Stimulated activated CD8-positive, alpha-beta memory T cell treated with anti-CD3 and anti-CD28 coated beads, Interleukin-4, amount 100 ng/mL, for 1 hour (primary cell): ENCODE measurements at places on chromosomes 5 and 9.

GRCh38 chr9:91195372-91196012 is 166.2 kb downstream of the AUH start:
- DNase-seq = no peak

DNA sequence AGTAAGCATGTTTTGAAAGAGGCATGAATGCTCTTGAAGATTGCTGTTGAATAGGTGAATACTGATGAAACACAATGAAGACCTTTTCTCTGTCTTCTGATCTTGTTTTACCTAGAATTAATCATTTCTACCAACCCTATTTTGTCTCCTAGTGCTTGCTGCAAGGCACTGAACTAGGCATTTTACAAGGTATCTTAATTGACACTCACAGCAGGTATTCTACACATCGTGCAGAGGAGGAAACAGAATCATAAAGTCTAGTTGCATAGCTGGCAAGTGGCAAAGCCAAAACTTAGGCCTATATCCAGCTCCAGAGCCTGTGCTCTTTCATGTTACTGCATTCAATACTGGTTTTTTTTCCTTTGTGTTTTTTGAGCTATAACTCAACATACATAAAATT is 50.7 kb downstream of the CTNNA1 start:
- DNase-seq = no peak

DNA sequence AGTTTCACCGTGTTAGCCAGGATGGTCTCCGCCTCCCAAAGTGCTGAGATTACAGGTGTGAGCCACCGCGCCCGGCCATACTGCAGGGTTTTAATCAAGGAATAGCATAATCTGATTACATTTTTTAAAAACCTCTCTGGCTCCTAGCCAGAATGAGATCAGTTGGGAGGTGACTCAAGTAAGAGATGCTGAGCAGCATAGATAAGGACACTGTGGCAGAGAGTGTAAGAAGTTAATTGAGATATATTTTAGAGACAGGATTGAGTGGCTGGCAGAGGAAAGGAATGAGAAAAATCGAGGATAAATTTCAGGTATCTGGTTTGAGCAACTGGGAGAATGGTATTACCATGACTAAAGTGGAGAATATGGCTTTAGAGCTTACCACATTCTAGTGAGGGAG is 7.3 kb upstream of the RIGI start:
- DNase-seq = no peak

DNA sequence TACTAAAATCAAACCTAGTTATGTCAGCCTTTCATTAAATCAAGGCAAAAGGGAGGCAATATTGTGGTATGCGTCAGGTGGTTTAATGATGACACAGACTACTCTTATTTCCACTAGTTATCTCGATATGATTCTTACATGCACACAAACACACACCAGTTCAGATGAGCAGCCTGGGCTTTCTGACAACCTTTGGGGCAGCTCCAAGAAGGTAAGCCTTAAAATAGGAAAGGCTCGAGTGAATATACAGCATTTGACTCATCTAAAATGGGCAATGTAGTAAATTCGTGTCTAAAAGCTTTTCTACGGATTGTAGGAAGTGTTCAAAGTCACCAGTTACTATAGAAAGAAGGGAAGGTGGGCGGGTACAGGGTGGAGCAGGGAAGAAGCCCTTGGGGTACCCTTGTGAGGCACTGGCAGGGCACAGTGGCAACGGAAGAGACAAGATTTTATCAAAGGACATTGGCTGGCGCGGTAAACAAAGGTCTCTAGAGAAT is 1.9 kb downstream of the ANKH start:
- no peak for DNase-seq

- no peak for DNase-seq
These were observed 40.3 kb downstream of the SLC24A2 start for GRCh38 chr9:19748278-19749126.

GRCh38 chr9:109903515-109904138 is 123.6 kb downstream of the PALM2AKAP2 start:
- peak; percentile 17 for DNase-seq

DNA sequence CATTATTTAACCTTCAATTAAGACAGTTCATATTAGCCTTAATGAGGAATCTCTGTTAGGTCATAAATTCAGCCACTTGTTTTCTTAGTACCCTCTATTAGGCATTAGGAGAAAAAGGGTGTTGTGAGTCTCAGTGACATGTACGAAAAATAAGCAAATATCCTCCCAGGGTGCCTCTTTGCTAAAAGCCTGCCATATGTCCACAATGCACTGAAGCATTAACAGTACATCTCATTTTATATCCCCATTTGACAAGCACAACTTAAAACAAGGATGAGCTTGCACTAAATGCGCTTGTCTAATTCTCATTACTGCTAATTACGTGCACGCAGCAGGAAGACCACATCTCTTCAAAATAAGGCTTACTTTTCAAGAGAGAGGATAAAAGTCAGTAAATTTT is 48.4 kb upstream of the SRFBP1 start:
- no peak for DNase-seq

GRCh38 chr5:133371371-133372155 is 240.8 kb downstream of the FSTL4 start:
- no peak for DNase-seq

DNA sequence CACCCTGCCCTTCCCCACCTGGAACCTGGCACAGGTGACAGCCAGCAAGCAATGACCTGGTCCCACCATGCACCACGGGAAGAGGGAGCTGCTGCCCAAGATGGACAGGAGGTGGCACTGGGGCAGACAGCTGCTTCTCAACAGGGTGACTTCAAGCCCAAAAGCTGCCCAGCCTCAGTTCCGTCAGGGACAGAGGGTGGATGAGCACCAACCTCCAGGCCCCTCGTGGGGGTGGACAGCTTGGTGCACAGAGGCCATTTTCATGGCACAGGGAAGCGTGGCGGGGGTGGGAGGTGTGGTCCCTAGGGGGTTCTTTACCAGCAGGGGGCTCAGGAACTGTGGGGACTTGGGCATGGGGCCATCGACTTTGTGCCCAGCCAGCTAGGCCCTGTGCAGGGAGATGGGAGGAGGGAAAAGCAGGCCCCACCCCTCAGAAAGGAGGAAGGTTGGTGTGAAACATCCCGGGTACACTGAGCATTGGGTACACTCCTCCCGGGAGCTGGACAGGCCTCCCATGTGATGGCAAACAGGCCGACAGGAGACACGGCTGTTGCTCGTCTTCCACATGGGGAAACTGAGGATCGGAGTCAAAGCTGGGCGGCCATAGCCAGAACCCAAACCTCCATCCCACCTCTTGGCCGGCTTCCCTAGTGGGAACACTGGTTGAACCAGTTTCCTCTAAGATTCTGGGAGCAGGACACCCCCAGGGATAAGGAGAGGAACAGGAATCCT is 1.9 kb downstream of the CEL start:
- DNase-seq = no peak

- no peak for DNase-seq
These were observed 319.8 kb downstream of the GADD45G start for GRCh38 chr9:89924611-89925010.

DNA sequence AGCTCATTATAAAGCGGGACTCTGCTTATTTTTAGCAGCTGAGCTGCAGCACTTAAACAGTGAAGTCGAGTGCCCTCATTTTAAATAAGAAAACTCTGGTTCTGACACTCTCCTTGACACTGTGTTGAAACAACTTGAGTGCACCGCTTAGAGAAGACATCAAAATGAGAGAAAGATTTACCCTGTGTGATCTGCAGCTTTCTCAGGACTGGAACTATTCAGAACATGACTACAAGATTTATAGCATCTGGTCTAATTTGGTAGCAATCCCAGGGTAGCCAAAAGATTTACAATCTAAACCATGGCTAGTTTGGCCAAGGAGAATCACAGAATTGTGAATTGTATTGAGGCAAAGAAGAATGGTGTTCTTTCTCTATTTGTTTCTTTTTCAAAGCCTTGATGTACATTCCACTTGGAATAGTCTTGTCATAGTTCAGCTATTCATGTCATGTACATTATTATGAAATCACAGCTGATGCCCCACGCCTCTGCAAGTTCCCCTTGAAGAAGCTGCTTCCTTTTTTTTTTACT is 38.7 kb downstream of the PLEKHG4B start:
- DNase-seq = no peak

DNA sequence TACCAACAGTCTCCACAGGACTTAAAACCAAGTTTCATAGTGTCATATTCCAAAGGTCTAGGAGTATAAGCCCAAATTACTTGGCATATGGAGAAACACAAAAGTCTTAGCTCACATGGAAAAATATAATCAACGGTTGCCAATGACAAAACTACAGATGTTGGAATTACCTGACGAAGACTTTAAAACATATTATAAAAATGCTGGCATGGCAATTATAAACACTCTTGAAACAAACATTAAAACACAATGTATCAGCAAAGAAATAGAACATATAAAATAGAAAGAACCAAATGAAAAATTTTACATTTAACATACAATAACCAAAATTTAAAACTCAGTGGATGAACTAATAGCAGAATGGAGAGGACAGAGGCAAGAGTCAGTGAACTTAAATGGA is 7.9 kb upstream of the WDR41 start:
- DNase-seq = no peak

- no peak for DNase-seq
These were observed 25.2 kb downstream of the TGFBR1 start for GRCh38 chr9:99130069-99130468.

GRCh38 chr5:169728-170094 is 21.6 kb upstream of the LRRC14B start:
- DNase-seq = no peak
